ENCODE measurements at places on chromosomes 12 and 14. TPM values are rescaled to one million over a fixed set of nuclear protein-coding genes. Genes with fewer than 3 reads are reported as not detected.
A peak's percentile ranks its signal among the peaks of the same experiment; 100 is the strongest.

GRCh38 chr12:14774906-14775635 lies 28.2 kb downstream of the WBP11 start:
- DNase-seq = peak; percentile 37

GRCh38 chr12:51678086-51678724 lies 87.2 kb downstream of the SCN8A start:
- peak; percentile 22 for DNase-seq

- DNase-seq = no peak
Observed at GRCh38 chr14:45364565-45365156, 111.7 kb upstream of the MIS18BP1 start.

ORAI1 gene
- total RNA-seq = 5.3 TPM

TEX52 gene
- total RNA-seq = not detected

DNA sequence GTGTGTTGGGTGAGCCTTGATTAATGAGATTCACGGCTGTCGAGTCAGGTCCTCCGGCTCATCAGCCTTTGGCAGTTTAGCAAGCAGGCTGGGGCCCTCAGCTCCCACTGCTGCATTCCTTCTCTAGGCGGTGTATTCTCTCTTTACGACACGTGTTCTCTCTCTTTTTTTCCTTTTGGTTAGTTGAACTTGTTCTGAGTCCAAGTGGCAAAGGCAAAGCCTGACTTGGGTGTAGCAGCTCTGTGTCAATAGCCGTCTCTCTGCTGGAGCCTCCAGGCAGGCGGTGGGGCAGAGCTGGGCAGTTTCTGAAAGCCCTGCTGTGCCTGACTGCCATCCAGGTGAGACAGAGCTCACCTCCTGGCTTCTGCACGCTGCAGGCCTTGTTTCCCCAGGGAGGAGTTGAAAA lies 46.6 kb downstream of the SUSD6 start:
- no peak for DNase-seq

KRT83 gene
- total RNA-seq = not detected

Data from SJSA1 (cell line).